ENCODE measurements at places on chromosomes 12 and 14.

GRCh38 chr12:77510985-77511384 is 319.7 kb upstream of the NAV3 start:
- DNase-seq: no peak

- DNase-seq: no peak
These were observed 11.2 kb downstream of the AVIL start for GRCh38 chr12:57807285-57807684.

- DNase-seq: no peak
These were observed 104.3 kb downstream of the FLRT2 start for GRCh38 chr14:85634205-85634604.

- DNase-seq: no peak
These were observed 13.9 kb downstream of the CS start for GRCh38 chr12:56286044-56286830.

DNA sequence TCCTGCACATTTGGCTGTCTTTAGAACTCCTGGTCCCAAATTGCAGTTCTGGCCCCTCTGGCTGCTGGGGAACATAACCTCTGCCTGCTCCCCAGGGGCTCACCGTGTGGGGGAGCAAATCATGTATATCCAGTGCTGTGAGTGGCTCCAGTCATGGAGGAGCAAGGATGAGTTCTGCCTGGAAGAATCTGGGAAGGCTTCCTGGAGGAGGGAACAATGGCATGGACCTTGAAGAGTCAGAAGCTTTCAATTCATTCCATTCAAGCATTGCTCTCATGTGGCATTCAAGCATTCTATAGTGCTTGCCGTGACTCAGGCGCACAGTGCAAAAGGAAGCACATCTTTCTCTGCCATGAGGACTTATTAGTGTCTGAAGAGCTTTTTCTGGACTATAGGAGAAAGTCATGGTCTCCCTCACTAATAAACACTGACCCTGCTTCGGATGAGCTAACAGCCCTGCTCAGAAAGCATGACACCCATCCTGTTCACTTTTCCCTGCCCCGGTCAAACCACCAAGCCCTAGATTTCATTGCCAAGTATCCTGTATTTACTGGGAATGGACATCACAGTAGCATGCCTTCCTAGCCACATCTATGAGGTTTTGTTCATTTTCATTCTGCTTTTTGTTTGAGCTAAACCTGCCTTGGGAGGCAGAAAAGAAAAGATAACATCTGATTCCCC is 3.5 kb downstream of the IFI27 start:
- no peak for DNase-seq

DNA sequence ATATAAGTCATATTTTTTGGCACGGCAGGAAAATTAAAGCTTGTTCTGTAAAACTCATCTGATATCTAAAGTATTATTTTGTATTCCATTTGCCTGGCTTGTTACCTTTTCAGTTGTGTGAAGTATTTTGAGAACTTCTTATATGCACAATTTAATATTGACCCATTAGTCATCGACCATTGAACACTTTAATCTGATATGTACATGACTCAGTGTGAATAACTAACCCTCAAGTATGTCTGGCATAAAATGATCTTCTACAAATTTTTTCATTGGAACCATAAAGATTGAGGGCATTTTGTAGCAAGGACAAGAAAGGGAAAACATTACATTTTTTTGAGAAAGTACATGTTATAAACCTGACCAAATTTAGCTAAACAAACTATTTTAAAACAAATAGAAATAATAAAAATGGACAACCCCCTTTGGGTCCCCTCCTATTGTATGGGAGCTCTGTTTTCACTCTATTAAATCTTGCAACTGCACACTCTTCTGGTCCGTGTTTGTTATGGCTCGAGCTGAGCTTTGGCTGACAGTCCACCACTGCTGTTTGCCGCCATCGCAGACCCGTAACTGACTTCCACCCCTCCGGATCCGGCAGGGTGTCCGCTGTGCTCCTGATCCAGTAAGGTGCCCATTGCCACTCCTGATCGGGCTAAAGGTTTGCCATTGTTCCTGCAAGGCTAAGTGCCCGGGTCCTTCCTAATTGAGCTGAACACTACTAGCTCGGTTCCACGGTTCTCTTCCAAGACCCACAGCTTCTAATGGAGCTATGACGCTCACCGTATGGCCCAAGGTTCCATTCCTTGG is 118.8 kb downstream of the SLC6A15 start:
- DNase-seq: no peak

DNA sequence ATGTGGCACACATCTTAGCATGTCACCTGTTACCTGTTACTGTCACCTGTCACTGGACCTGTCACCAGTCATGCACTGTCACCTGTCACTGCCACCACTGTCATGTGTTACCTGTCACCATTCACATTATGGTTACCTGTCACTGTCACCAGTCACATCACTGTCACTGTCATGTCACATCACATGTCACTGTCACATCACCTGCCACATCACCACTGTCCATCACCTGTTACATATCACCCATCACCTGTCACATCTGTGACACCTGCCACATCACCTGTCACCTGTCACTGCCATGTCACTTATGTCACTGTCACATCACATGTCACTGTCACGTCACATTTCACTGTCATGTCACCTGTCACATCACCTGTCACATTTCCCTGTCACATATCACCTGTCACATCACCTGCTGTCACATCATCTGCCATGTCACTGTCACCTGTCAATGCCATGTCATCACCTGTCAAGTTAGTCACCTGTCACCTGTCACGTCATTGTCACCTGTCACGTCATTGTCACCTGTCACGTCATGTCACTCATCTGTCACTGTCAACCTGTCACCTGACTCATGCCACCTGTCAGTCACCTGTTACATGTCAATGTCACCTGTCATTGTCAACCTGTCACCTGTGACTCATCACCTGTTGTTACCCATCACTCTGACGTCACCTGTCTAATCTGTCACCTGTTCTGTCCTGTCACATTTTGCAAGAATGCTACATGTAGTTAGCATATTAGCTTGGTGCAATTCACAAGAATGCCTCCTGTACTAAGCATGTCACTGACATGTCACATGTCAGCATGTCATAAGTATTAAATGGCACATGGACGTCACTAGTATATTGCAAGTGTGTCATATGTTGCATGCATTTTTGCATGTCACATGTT is 29.0 kb upstream of the TESC start:
- DNase-seq: no peak

- no peak for DNase-seq
These were observed 41.9 kb downstream of the CYP46A1 start for GRCh38 chr14:99725774-99726537.

DNA sequence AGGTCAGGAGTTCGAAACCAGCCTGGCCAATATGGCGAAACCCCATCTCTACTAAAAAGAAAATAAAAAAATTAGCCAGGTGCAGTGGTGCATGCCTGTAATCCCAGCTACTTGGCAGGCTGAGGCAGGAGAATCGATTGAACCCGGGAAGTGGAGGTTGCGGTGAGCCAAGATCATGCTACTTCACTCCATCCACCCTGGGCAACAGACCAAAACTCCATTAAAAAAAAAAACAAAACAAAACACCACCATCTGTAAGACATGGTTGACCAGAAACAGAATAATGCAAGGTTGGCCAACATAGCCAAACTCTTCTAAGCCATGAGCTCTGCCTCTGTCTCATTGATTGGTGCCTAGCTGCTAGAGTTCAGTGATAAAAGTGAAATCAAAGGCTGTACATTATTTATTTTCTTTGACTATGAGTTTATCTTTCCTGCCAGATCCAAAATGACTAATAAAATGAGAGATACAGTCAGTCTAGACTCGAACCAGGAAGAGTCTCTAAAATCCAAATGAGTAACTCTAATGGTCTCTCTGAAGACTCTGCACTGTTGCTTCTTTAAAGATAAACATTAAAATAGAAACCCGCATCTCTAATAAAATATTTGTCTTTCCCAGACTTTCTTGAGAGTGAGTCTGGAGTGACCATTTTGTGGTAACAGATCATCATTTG is 404.7 kb downstream of the DAD1 start:
- DNase-seq: no peak

- no peak for DNase-seq
These were observed 9.1 kb downstream of the CREBL2 start for GRCh38 chr12:12620730-12621315.

- no peak for DNase-seq
These were observed 90.4 kb downstream of the SRGAP1 start for GRCh38 chr12:63934936-63935335.

DNA sequence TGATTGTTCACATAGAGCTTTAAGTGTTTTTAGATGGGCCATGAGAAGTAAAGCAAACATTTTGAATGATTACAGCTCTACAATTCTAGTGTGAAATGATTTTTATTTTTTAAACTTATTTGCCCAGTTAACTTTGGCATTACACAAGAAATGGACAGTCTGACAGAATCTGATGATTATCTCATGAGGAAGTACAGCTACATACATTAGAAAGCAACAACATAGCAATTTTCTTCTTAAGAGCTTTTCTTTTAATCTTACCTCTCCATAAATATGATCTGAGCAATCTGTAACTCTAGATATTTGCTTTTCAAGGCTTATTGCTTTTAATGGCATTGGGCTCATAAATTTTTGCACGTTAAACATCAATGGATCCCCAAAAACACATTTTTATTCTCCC is 26.5 kb upstream of the PPP1R12A start:
- DNase-seq: no peak

DNA sequence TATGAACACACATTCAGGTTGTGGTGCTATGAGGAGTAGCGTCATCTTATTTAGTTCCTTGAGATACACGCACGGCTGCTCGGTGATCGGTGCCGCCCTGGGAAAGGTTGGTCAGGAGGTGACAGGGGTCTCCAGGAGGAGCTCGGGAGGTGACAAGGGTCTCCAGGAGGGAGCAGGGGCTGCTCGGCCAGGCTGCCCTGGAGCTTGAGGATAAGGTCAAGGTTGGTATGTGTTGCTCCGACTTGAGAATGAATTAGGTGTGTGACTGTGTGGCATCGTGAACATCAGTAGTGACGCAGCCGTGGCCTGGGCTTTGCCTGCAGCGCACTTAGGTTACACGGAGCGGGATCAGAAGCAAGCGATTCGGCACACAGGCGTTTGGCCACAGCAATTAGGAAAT is 36.2 kb downstream of the CCDC92 start:
- DNase-seq: no peak

- no peak for DNase-seq
These were observed 408.9 kb upstream of the FBXO33 start for GRCh38 chr14:39841088-39841487.

GRCh38 chr12:4855121-4855924 is 54.4 kb upstream of the KCNA1 start:
- no peak for DNase-seq

DNA sequence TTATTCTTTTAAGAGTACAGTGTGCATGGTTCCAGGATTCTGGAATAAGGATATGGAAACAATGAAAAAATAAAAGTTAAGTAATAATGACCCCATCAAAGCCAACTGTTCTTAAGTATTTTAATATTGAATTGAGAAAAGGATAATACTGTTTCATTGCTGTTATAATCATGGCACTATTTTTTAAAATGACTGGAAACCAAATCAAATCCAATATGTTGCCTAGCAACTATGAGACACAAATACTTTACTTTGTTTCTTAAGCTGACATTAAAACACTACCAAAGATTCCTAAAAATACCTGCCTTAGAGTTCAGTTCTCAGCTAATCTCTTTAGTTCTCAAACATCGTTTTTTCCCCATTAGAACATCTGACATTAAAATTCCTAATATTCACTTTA is 66.4 kb upstream of the OTOGL start:
- no peak for DNase-seq

GRCh38 chr14:101370593-101371569 is 190.4 kb upstream of the DIO3 start:
- no peak for DNase-seq

DNA sequence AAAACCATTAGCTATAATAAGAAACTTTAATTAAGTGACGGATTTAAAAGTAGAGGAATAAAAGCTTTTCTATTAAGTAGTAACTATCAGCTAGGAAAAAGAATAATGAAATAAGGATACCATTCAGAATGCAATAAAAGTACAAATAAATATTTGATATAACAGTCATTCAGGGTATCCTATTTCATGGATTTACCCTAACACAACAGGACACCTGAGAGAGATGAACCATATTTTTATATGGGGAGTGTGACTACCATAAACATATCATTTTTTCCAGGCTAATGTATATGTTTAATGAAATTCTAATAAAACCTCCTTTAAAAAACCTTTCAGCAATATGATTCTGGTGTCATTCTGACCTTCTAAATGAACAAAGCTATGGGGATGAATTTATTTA is 393.8 kb downstream of the SNAPC1 start:
- DNase-seq: no peak

GRCh38 chr14:57009585-57010515 is 199.6 kb upstream of the OTX2 start:
- DNase-seq: no peak

DNA sequence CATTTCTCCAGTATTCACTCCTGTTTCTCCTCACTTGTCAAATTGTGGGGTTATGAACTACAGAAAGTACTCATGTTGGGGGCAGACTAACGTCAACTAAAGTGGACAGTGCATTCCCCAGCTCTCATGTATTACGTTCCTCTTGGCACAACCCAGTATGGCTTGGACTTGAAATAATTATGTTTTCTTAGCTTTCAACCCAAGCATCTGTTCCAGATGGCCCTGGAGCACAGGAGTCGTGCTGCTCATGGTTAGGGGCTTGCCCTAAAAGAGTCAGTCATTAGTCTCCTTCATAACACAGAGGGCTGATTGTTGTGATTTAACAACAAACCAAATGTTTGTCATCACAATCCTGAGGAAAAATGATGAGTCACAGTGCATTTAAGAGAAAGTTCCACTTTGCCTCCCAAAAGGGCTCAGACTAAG is 154.4 kb downstream of the RPAP3 start:
- DNase-seq: no peak

GRCh38 chr14:59771577-59771976 is 99.0 kb downstream of the RTN1 start:
- no peak for DNase-seq

DNA sequence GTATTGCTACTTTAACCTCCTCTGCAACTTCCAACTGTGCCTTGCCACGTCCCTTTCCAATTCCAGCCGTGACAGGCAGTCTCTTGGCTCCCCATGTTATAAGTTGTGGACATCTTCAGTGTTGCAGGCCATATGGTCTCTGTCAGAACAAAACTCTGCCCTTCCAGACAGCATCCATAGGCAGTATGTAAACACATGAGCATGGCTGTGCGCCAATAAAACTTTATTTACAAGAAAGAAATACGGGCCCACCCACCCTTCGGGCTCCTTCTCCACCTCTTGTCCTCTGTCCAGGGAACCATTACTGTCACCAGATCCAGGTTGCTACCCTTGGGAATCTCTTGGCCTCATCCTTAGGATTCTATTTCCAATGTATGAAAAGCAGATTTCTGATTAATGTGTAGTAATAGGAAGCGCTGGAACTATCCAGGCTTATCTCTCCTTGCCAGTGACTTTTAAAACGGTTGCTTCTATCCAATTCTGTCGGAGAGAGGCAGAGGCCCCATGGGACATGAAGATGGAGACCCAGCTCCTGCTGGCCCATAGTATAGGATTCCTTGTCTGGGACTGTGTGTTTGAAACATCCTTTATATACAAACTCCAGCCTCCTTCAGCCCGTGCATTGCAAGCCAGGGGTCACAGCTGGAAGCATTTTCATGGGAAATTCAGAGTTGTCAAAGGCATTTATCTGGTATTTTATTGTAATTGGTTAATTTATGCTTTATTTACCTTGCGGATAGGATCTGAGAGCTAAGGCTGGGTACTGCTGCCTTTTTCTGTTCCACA is 114.4 kb downstream of the ZNF664 start:
- DNase-seq: no peak

Data from activated CD8-positive, alpha-beta memory T cell treated with anti-CD3 and anti-CD28 coated beads for 1 hour (primary cell).